H54 (cell line): ENCODE measurements at places on chromosomes 11 and 22.

GRCh38 chr11:116703421-116703820 is 69.4 kb downstream of the BUD13 start:
- DNase-seq, result no peak

DNA sequence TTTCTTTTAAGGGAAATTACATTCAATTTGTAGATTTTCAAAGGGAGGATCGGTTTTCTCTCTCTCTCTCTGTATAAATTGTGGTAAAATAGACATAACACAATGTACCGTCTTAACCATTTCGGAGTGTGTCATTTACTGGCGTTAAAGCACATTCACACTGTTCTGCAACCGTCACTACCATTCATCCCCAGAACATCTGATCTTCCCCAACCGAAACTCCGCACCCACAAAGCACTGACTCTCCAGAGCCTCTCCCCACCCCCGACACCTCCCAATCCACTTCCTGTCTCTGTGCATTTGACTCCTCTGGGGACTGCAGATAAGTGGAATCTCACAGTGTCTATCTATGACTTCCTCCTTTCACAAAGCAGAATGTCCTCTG is 15.9 kb upstream of the GRAMD4 start:
- DNase-seq, result no peak

DNA sequence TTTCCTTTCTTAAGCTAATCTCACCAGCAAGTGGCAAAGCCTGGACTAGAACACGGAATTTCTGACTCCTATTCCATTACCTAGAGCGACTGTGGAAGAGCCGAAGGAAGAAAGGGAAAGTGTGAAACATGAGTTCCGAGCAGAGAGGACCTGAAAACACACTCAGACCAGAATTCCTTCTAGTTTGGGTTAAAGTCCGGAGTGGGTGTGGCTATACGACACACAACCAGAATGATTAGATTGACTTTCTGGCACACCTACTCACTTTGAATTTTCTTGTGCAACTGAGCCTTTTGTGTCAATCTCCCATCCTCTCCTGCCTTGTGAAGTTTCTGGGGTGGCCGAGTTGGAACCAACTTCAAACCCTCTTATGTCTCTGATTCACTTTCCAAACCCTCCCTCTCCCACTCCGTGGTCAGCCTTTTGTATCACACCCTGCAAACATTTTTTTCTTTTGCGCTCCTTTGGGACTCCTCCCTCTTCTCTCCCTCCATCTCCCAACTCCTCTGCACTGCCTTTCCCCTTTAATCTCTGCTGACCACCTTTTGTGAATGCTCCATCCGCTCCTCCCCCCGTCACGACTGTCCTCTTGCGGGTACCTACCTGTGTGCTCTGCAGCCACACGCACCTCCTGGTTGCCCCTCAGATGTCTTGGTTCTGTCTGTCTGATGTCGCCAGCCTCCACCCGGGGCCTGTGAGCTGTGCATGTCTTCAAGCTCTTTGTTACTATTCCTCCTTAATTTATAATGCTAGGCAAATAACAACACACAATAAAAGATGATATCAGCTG is 86.3 kb upstream of the BLID start:
- DNase-seq, result no peak

GRCh38 chr11:30422447-30423278 is 99.8 kb downstream of the ARL14EP start:
- no peak for DNase-seq

GRCh38 chr11:122031813-122032212 is 84.2 kb downstream of the BLID start:
- DNase-seq, result no peak

GRCh38 chr22:20937794-20938671 is 20.8 kb downstream of the CRKL start:
- no peak for DNase-seq

DNA sequence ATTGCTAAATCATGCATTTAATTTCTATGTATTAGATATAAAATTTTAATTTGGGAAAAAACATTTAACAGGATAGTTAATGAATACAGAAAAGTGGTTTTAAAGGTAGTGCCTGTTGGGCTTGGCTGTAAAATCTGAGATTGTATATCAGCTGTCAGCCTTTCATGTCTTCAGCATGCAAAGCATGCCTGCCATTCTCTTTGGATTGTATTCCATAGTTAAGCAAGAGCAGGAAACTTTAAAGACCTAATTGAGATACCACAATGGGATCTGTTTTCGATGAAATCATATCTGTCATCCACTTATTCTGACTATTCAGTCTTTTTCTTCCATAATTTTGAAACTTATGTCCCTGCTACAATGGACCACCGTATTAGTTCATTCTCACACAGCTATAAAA is 451.0 kb upstream of the DDI1 start:
- DNase-seq, result no peak

DNA sequence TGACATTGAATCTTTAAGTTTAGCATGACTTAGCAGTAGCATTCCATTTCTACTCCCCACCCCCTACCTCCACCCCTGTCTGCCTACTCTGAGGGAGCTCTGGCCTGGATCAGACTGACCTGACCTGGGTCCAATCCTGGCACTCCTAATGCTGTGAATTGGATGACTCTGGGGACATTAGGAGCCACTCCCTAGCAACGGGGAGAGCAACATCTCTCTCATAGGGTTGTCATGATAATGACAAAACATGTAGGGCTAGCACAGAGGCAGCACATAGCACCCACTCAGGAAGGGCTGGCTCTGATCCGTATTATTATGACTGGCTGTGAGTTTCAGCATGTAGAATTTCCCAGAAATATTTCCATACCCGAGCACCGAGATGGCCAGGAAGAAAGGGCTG is 40.5 kb downstream of the CABIN1 start:
- DNase-seq, result no peak

- no peak for DNase-seq
These were observed 2.9 kb downstream of the POGLUT3 start for GRCh38 chr11:108495326-108495725.

DNA sequence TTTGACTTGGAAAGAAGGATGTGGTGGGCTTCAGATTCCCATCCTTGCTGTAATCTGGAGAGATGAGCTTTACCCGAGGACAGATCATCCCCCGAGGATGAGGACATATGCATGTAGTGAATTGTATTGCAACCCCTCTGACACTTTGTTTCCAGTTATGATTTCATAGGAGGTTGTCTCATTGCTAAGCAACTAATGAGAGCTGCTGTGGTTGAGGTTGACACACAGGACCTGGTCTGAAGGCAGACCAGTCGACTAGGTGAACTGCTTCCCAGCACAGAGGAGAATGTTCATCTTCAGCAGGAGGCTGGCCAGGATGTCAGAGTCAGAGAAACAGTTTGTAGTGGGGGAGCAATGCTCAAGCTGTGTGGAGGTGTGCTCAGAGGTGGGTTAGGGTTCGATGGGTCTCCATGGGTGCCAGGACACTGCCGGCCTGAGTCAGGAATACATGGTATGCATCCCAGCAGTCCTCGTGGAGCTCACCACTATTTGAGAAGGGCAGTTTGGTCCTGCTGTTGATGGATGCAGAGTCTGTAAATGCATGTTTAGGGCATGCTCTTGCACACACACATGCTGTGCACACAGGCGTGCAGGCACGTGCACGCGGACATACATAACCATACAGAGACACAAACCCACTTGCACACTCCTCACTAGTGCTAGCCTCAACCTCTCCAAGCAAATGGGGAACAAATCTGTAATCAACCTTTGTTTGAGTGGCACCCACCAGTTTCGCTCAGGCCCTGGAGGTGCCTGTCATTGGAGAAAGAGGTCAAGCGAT is 153.7 kb downstream of the TBC1D22A start:
- DNase-seq, result no peak

DNA sequence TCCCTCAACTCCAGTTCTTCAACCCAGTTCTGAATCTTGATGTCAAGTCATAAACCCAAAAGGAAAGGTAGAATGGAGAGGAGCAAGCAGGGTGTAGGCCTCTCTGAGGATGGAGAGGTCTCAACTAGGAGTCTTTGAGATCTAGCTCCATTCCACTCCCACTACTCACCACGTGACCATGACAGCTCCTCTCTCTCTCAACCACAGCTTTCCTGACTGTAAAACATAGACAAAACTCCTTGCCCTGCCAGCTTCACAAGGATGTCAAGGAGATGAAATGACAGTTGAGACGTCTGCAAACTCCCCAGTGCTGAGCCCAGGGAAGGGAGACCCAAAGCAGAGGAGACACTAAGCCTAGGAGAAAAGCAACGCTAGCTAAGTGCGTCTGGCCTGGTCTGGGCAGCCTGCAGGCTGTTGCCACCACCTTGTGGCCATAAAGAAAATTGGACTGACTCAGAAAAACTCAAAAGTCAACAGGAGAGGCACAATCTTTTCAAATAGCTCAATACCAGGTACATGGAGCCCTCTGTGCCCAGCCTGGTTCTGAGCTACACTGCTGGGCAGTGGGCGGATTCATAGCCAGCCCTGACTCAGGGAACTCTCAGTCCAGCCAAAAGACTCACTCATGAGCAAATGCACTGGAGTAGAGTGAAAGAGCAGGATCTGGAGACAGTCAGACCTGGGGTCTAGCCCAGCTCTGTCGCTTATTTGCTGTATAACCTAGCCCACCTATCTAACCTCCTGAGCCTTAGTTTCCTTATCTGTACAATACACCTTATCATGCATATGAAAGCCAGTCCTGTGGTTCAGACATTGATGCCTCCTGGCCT is 3.4 kb downstream of the CLPB start:
- peak; percentile 56 for DNase-seq

DNA sequence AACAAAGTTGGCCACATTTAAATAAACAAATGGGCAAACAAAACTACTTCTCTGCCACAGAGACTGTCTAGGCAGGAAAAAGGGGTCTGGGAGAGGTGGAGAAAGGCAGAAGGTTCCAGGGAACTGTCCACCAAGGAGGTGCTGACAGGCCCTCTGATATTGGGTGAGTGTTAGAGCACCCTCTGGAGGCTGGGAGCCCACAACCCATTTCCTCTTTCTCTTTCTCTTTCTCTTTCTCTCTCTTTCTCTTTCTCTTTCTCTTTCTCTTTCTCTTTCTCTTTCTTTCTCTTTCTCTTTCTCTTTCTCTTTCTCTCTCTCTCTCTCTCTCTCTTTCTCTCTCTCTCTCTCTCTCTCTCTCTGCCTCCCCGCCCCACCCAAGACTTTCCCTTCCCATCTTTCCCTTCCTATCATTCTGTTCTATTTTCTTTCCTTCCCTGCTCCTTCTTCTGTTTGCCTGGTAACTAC is 912.8 kb downstream of the DLG2 start:
- peak; percentile 28 for DNase-seq

DNA sequence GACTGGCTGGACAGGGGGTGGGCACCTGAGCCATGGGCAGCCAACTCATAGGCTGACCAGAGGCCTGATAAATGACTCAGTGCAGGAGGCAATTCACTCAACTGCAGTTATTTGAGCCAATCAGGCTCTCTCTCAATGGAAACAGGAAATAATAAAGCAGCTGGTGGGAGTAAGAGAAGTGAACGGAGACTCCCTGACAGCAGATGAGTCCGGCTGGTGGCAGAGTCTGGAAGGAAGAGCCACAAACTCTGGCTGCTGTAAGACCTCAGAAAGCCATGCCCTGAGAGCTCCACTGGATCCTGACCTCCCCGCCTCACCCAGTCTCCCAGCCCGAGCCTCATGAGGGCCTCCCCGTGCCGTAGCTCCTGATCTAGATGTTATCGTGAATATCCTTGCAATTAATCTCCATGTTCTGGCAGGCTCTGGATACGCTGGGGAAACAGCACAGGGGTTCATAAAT is 69.8 kb downstream of the TRIM29 start:
- DNase-seq, result peak; percentile 73

DNA sequence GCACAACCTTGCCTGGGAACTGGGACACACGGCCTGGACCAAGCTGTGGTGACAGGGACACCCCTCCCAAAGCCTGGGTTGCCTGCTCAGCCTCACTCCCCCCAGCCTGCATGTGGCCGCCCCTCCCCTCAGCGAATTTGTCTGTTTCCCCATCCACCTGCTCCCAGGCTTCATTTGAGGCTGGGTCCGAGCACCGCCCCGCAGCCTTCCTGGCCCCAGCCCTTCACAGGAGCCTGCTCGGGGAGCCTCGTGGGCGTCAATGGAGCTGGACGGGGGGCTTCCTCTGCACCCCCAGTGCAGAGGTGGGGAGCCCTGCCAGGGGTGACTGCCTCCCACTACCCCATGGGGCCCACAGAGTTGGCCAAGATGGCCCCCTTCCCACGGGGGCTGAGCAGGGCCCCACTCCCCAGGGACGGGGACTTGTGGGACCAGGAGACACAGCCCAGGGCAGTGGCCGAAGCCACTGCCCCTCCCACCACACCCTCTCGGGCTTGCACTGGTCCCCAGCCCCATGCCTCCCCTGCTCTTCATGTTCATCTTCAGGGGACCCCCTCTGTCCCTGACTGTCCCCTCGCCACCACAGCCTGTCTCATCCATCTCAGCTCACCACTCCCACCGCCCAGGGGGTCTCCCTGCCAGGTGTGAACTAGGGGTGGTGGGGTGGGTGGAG is 91.7 kb downstream of the WNT7B start:
- no peak for DNase-seq

DNA sequence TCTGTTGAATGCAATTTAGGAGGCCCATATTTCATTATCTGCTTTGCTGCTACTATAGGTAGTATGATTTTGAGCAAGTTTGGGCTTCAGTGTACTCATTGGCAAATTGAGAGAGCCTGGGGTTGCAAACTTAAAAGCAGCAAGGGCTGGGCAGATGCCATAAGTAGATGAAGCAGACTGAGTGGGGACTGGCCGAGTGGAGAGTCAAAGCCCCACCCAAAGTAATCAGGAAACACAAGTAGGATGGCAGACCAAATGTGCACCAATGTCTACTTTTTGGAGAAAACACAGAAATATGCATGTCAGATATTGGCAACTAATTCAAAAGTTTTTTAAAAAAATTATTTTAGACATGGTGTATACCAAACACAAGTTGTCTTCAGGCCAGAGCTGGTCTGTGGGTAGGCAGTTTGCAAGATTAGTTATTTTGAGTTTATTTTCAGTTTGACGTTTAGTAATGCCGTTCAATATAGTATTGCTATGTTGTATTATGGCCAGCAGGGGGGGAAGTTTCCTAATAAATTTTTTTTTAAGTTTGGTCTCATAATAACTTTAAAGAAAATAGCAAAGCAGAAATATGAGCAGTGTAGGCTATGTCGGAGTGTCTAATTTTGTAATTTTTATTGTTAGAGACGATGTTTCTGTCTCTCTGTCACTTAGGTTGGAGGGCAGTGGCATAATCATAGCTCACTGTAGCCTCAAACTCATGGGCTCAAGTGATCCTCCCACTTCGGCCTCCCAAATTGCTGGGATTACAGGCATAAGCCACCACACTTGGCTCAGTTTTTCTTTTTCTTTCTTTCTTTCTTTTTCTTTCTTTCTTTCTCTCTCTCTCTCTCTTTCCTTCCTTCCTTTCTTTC is 105.1 kb downstream of the HIPK3 start:
- DNase-seq, result no peak

GRCh38 chr11:68843052-68843561 is 1.4 kb upstream of the CPT1A start:
- peak; percentile 48 for DNase-seq
